ENCODE measurements at places on chromosomes 2 and 18.

GRCh38 chr18:12258719-12259705 is 4.9 kb downstream of the CIDEA start:
- no peak for DNase-seq

DNA sequence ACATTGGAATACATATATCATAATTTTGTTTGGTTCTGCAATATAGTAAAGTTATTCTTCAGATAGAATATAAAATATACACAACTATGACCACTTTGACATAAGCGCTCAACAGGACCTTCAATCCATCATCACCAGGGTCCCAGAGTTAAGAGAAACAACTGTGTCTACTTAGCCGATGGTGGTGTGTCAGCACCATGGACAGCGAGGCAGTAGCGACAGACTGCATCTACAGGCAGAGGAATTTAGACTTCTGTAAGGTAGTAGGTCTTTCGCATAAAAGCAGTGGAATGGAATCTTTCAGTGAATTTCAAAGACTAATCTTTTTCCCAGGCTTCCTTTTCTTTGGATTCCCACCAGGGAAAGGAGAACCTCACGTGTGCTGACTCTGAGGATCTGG is 20.5 kb upstream of the LRPPRC start:
- DNase-seq, result peak; percentile 61

DNA sequence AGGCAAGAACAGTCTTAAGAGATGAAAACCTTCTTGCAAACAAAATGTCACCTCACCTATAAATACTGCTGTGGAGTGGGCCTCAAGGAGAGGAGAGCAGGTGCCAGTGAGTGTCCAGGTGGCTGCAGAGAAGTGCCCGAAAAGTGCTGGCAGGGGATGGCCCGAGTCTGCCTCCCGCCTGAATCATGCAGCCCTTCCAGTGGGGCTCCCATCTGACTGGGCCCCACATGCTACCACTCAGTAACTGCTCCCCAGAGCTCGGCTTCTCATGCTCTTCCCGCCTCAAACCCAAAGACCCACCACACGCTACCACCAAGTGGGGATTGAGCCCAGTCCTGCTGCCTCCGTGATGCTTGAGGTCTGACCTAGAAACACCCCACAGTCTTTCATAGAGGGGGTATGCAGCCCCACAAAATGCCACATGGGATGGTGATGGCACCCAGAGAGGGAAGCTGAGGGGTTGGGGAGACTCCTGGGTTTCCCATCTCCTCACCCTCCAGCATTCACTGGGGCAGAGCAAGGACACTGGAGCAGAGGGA is 7.4 kb downstream of the HS6ST1 start:
- DNase-seq, result no peak

DNA sequence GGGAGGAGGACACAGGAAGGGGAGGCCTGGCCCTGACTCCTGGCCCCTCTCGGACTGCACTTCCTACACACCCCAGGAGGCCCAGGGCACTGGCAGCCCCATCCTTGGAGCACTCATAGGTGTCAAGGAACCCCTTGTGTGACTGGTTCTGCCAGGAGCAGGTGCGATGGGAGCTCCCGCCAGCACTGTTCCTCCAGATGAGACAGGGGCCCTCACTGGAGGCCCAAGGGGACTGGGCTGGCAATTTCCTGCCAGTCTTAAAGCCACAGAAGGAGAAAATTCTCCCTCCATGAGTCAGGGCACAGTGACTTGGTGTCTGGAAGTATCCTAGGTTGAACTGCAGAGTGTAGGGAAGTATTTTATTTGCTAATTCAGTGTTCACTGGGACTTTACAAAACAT is 42.8 kb upstream of the MAL start:
- DNase-seq, result no peak

GRCh38 chr2:190553254-190553653 is 18.7 kb upstream of the NEMP2 start:
- no peak for DNase-seq

DNA sequence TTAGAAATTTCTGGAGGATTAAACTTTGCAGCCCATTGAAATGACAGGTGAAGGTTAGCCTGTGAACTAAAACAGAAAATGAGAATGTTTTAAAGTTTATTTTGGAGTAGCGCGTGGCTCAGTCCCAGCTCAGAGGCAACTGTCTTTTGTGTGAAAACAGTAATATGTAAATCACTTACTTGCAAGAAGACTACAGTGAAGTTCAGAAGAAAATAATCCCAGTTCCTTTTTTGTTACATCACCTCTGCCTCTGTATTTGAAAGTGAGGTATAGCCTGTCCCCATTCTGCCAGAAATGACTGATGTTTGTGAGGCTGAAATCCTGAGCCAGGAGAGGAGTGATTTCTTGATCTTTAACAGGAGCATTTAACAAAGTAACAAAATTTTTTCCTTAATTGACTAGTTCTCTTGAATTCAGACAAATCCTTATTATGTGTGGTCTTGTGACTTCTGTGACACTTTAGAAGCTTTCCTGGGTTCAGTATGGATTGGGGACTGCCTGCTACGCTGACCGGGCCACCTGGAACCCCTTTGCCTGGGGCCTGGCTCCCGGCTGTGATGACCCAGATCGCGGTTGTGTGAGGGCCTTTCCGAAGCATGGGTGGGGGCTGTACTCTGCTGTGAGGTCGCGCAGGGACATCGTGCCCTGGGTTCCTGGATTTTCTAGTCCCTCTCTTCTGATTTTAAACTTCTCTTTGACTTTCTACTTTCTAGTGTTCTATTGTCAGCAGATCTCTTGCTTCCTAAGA is 24.3 kb downstream of the TRAPPC12 start:
- no peak for DNase-seq

GRCh38 chr2:16161768-16162490 is 221.6 kb downstream of the MYCN start:
- no peak for DNase-seq

- DNase-seq, result no peak
Measured at GRCh38 chr2:168244318-168244717, 3.1 kb downstream of the STK39 start.

GRCh38 chr18:35059280-35059927 is 18.2 kb downstream of the MAPRE2 start:
- DNase-seq, result no peak

DNA sequence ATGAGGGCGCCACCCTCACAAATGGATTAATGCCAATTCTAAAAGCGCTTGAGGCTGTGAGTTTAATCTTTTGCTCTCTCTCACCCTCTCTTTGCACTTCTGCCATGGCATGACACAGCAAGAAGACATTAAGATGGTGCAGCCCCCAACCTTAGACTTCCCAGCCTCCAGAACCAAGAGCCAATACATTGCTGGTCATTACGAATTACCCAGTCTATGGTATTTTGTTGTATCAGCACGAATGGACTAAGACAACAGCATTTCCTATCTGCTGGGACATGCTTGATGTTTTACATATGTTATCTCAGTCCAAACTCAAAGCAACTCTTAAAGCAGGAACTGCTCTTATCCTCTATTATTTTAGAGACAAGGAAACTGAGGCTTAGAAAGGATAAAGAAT is 222.9 kb downstream of the STK39 start:
- no peak for DNase-seq

DNA sequence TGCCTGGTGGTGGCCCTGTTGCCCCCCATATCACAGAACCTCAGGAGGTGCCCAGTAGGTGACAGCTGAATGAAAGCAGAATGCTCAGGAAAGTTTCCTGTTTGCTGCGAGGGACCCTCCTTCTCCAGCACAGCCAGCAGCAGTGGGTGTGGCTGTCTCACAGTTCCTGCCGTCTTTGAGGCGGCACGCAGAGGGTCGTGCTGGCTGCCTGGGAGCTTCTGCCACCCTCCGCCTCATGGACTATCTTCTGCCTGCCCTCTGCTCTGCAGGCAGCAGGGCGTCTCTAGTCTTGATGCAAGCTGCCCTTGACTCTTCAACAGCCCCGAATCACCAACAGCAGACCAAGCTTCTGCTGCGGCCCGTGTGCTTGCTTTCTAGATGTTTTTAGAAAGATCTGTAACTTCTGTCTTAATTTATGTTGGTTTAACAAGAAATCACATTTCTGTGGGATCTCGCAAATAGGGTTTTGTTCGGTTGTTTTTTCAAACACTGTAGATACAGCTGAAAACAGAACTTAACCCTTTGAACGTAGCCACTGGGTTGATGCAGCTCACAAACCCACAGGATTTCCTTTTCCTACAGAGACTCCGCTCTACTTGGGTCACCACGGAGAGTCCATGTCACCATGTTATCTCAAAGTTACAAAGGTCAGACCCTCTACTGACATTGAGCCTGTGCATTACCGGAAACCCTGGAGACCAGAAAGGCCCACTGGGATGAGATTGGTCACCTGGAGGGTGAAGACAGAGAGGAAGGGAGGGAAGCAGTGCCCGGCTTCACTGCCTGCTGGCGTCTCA is 144.9 kb downstream of the ACOXL start:
- DNase-seq, result no peak

DNA sequence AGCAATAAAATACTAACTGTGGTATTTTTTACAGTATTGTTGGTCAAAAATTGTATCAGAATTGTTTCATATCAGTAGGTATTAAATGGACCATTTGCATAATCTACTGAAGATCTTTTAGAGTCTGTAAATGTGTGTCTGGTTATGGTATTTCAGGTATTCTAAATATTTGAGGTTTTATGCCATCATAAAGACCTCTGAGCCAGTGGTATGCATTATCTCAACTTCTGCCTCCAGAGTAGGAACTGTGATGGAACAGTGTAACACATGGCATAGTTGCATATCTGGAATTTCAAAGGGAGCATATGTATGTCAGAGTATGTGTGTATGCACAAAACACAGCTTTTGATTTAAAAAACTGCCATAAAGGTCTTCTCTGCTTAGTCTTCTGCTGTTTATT is 15.4 kb downstream of the GREB1L start:
- DNase-seq, result no peak

DNA sequence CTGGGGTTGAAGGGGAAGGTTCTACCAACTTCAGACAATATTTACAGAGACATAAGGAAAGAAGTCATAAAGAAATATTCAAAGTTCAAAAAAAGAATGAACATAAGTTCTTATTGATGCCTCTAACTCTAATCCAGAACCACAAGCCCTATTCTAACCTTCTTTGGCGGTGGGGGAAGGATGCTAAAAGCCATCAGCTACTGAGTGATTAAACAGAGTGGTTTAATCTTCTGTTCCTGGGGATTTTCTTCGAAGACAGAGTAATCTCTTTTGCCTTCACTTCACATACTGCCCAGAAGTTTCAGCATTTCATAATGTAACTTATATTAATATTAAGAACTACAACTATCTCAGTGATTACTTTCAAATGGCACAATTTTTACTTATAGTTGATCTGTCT is 51.2 kb upstream of the TXNDC2 start:
- DNase-seq, result no peak

GRCh38 chr18:40355726-40356125 is 1599.3 kb upstream of the PIK3C3 start:
- no peak for DNase-seq

DNA sequence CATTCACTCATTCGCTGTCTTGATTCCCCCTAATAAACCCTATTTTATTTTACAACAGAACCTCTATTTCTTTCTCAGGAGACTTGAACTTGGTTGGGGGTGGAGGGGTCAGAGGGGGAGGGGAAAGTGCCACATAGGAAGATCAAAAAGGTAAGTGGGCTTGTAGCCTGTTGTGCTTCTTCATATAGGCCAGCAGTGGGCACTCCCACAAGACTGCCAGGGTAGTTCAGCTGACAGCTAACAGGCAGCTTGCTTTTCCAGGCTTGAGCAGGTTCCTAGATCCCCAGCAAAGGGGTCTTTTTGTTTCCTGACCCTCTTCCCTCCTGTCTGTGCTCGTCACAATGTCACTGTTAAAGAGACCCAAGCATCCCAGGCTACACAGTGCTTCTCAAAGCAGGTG is 829 bp upstream of the KIAA2012 start:
- DNase-seq, result no peak

DNA sequence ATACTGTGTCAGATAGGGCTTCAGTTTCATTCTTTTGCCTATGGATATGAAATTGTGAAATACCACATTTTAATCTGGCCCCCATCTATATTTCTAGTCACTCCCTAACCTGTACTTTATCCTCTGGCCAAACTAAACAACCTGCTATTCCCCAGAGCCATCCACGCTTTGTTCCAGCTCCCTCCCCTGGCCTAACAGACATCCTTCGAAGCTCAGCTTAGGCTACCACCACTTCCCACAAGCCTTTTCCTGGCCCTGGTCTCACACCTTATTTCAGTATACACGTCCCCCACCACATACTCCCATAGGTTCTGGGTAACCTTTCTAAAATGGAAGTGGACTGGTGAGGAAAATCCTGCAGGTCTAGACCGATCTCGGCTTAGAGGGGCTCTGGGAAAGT is 55.4 kb downstream of the MAP4K3 start:
- DNase-seq, result no peak

- DNase-seq, result no peak
Measured at GRCh38 chr18:69754108-69754507, 193.6 kb downstream of the CD226 start.

DNA sequence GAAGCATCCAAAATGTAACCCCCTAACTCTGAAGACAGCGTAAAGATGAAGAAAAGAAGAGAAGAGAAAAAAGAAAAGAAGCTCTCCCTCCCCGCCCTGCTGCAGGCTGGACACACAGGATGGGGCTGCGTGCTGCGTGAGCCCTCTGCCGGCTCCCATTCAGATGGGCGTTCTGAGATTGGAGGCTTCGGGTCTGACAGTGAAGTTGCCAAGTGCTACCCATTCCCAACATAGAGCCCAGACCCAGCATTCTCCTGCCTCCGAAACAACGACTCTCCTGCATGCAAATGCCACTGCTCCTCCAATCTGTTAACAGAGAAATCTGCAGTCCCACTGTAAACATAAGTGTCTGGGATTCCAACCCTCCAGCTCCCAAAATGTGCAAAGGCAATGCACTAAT is 234.9 kb downstream of the BCL11A start:
- DNase-seq, result no peak

- DNase-seq, result no peak
Measured at GRCh38 chr2:191302459-191303139, 57.4 kb downstream of the MYO1B start.

DNA sequence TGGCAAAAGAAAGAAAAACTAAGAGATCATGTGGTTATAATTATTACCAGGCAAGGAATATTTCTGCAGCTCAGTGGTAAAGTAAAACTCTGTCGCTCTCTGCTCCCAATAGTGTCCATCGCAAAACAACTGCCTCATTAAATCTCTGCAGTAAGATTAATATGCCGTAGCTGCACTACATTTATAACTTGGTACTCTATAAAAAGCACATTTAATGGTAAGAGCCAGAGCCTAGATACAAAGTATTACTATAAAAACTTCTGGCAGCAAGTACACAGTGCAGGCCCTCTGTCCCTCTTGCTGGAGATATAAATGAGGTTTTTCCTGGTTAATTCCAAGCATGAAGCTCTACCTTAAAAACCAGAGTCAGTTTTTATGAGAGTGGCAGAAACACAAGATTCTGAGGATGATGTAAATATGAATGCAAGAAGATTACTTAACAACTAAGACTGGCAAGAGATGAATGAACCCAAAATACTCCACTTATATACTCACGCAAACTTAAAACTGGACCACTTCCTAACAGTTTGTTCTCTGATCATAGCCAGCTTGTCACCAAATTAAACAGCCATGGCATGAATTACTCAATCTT is 25.5 kb downstream of the ZNF521 start:
- DNase-seq, result no peak

DNA sequence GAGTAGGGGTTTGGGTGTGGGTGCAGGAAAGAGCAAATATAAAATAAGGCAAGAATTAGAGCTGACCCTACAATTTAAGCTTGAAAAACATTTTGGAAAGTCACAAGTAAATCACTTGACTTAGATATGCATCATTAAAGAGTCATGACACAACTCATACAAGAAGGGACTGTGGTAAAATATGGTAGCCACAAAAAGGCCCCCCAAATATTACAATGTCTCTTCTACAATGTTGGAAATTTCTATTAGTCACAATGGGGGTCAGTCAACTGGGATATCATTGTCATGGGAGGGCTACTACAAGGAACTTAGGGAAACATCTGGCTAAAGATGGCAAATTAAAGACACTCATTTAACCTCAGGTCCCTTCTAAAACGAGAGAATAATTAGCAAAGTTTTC is 15.7 kb upstream of the SERPINB2 start:
- DNase-seq, result no peak
